ENCODE measurements at places on chromosomes 3 and 15.

DNA sequence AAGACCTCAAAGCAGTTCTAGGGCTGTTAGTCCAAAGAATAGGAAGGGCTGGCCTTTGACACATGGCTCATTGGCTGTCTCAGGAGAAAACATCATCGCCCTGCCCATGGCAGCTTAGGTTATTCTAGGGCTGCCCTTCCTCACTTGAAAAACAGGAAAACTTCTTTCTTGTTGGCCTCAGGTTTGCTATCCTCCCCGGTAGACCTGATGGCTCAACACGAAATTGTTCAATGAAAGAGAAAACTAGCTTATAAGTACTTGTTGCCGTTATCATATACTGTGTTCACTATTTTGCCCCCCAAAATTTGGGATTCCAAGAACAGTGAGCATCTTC is 602 bp upstream of the SLTM start:
- no peak for DNase-seq

GRCh38 chr3:180420804-180421203 is 181.2 kb upstream of the TTC14 start:
- DNase-seq = no peak

DNA sequence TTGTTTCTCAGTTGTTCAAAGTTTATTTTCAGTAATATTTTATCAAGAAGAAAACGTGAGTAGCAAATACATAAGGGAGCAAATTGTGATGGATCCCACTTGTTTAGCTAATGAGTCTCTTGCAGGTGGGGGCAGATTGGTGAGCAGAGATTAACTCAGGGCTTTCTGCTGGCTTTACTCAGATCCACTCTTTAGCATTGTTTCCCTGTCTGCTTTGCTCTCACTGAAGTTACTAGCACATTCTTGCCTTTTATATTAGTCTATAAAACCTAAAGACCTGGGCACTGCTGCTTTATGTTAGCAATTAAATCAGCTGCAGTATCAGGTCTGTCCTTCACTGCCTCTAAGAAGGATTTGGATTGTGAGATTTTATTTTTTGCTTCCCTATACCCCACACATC is 71.5 kb downstream of the STAC start:
- no peak for DNase-seq

DNA sequence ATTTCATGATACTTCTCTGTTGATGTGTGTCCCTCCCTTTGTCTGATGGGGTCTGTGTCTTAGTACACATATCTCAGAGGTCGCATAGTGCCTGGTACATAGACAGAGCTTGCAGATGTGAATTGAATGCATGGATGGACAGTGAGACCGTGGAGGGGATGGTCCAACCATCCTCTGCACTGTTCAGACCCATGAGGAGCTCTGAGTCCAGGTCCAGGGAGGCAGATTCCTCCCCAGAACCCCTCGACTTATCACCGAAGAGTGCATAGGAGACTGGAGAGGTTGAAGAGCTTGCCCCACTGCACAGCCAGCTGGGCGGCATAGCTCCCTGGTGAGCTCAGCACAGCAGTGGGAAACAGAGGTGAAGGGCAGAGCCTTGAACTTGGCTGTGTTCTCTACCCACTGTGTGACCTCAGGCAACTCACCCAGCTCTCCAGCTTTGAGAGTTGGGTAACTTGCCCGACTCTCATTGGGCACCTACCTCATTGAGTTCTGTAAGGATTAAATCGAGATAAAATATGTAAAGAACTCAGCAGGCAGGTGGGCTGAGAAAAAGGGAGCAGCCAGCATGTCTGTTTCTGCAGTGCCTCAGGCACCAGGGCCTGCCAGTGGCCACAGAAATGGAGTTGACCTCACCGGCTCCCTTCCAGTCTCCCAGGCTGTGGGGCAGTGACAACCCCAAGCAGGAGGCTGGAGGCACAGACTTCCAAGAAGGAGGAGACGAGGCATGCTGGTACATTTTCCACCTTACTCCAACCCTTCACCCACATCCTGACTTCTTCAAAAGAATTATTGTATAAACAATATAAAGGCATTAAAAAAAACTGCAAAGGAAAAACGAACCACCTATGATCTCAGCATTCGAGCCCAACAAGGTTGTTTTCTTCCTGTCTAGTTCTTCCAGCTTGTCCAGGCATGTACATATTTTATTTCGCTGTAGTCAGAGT is 54.1 kb upstream of the TFRC start:
- no peak for DNase-seq

GRCh38 chr15:28955993-28956421 is 70.2 kb downstream of the APBA2 start:
- DNase-seq = no peak

- no peak for DNase-seq
Observed at GRCh38 chr3:52299879-52300611, 12.4 kb downstream of the GLYCTK start.

GRCh38 chr15:26702381-26702780 is 70.5 kb downstream of the GABRB3 start:
- no peak for DNase-seq

DNA sequence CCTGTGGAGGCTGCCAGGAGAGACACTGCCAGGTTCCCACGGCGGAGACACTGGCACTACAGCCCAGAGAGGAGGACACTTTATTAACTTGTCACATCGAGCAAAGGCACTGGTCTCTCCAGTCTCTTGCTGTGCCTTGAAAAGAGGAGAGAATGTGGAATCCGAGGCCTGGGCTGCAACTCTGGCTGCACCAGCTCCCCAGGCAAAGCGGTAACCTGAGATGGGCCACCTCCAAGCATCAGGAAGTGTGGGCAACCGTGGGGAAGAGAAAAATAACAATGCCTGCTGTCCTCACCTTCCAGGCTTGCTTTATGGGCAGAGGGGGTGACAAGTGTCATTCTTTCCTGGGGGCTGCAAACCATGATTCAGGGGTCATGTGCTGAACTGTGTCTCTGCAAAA is 91.6 kb upstream of the RGMA start:
- no peak for DNase-seq

DNA sequence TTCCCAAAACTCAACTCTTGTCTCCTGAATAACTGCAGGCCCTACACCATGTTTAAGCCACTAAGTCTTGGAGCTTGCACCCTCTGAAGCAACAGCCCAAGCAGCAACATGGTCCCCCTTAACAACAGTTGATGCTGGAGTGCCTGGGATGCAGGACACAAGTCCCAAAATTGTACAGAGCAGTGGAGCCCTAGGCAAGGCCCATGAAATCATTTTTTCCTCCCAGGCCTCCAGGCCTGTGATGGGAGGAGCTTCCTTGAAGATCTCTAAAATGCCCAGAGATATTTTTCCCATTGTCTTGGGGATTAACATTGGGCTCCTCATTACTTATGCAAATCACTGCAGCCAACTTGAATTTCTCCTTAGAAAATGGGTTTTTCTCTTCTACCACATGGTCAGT is 311.9 kb upstream of the EPHA3 start:
- no peak for DNase-seq

GRCh38 chr3:109943181-109943580 is 605.8 kb upstream of the DPPA4 start:
- DNase-seq = no peak

DNA sequence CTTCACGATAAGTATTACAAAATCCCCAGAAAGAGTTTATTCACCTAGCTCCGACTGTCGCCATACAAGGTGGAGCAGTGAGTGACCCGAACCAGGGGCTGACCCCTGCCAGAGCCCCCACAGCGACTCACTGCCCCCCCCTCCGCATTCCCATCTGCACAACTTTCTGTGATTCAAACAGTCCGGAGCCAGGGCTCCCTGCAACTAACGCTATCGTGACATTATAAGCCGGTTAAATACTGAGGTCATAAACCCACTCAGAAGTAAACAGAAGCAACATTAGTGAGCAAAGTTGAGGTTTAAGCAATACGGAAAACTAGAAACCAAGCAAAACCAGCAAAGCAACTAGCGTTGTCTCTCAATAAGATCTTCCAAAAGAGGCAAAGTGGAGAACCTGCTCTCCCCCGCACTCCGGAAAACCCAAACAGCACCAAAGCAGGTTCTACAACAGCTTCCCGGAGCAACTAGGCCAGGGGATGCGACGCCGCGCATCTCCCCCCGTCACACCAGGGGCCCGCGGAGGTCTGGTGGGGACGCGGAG is 642 bp downstream of the SCAP start:
- no peak for DNase-seq

DNA sequence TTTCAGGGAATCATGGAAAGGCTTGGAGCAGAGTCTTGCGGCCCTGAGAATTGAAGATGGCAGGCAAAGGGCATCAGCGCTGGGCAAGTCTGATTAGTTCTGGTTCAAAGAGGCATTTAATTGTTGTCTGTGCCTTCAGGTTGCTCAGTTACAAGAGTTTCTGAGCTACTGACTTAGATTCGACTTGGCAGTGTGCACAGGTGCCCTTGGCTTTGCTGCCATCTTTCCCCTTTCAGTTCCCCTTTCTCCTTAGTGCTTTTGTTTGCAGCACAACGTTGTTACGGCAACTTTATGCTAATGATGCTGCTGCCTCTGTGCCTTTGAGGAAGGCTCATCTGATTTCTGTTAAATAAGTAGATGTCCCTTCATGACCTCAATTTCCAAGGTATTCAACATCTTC is 12.5 kb downstream of the P2RY14 start:
- DNase-seq = no peak

GRCh38 chr15:73794443-73795133 is 41.4 kb upstream of the INSYN1 start:
- DNase-seq = no peak

DNA sequence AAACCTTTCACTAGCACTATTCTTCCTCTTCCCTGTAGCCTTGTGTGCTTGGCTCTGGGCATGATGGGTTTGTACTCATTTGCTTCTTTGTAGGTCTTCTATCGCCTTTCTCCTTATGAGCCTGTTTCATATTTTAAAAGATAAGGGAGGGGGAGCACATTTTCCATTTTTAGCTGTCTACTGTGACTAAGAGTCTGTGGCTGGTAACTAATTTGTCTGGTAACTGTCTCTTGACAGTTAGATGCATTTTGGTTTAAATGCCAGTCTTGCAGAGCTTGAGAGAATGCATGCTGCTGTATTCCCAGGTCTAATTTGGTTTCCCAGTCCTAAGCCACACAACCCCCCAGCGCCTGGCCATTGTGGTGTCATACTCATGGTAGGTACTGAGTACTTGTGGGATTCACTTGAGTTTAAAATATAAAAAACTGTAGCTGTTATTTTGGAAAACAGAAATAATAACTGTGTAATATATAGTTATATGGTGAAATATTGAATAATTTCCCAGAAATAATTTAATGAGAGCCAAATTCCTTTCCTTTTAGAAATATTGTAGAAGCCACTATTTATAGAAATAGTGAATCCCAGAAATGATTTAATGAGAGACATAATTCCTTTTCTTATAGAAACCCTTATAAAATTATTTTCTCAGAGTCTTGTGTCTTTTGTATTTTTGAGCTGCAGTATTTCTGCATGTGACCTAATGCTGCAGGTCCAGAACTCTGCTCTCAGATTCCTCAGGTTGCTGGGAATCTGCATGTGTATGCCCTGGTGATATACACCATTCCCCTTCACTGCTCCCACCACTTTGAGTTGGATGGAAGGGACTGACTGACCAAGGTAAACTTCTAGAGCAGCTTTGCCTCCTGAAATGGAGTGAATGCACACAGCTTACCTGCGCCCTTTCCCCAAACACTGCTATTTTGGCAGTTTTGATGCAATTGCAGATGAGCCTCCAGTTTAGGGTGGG is 13.9 kb upstream of the GPR171 start:
- DNase-seq = no peak

- DNase-seq = no peak
Observed at GRCh38 chr3:135084405-135084804, 289.3 kb downstream of the EPHB1 start.

GRCh38 chr3:99928771-99929744 is 111.4 kb downstream of the CMSS1 start:
- no peak for DNase-seq

- no peak for DNase-seq
Observed at GRCh38 chr15:84983294-84983693, 1.6 kb downstream of the PDE8A start.

GRCh38 chr3:37956723-37957538 is 33.7 kb upstream of the VILL start:
- no peak for DNase-seq

DNA sequence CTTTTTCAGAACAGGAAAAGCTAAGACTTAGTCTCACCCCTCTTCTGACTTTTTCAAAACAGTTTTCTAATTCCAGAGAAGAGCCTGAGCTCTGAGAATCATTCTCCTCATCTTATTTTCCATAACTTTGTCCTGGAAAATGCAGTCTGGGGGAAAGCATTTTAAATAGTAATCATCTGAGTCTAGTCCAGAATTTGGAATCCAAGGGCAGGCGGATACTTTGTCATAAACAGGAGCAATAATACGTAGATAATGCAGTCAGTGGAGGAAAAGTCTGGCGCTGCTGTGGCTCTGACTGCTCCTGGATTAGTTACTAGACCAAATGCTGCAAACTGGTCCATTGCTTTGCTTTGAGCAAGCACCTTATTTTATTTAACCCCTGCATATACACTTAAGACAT is 285.0 kb downstream of the THSD4 start:
- no peak for DNase-seq

- no peak for DNase-seq
Observed at GRCh38 chr15:69612112-69612511, 159.5 kb downstream of the RPLP1 start.

- DNase-seq = no peak
Observed at GRCh38 chr3:152650177-152650576, 184.8 kb upstream of the P2RY1 start.

DNA sequence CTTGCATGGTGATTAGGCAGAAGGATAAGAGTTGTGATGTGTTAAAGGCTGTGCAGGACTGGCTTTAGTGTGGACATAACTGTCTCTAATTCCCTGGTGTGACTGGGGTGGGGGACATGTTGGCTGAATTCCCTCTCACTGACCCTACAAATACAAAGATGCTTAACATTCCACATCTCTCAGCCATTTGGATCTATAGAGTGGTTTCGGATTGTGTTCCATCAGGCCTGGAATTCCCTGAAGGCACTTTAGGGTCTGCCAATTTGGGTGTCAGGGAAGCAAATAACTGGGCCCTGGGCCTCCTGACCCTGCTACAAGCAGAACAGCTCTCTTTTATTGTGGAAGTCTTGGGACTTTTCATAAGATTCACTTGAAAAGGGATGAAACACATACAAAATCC is 56.2 kb downstream of the ARHGEF26 start:
- no peak for DNase-seq

DNA sequence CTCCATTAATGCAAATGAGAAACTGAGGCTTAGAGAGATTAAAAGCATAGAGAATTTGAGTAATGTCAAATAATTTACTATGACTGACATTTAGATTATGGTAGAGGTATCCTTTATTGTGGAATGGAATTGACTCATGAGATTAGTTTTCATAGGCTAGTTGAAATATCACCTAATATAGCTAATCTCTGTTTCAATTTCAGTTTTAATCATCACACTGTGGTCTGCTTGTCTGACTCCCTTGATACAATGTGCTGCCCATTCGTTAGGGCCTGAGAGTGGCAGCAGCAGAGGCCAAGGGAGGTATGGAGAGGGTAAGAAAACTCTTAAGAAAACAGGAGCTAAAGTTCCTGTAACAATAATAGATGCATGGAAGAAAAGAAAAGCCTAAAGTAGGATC is 13.2 kb upstream of the ZBTB20 start:
- no peak for DNase-seq

- DNase-seq = no peak
Observed at GRCh38 chr3:127525373-127525772, 65.2 kb downstream of the TPRA1 start.

GRCh38 chr3:112763258-112763657 is 83.4 kb downstream of the CD200R1L start:
- no peak for DNase-seq
